ENCODE measurements at places on chromosomes 11 and 22.

- no peak for DNase-seq
Measured at GRCh38 chr11:125090816-125091215, 20.6 kb downstream of the TMEM218 start.

- DNase-seq, result no peak
Measured at GRCh38 chr11:107744736-107745135, 32.9 kb upstream of the SLN start.

GRCh38 chr11:10893714-10894151, 35.9 kb upstream of the ZBED5 start:
- DNase-seq, result no peak

DNA sequence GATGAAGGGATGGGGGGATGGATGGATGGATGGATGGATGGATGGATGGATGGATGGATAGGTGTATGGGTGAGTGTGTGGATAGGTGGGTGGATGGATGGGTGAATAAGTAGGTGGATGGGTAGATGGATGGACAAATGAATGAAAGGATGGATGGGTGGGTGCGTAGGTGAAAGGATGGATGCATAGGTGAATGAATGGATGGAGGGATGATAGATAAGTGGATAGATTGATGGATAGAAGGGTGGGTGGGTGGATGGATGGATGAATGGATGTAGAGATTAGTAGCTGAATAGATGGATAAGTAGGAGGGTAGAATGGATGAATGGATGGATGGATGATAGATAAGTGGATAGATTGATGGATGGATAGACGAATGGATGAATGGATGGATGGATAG, 152.7 kb downstream of the MN1 start:
- DNase-seq, result no peak

GRCh38 chr22:32444068-32444467, 20.2 kb downstream of the BPIFC start:
- no peak for DNase-seq

DNA sequence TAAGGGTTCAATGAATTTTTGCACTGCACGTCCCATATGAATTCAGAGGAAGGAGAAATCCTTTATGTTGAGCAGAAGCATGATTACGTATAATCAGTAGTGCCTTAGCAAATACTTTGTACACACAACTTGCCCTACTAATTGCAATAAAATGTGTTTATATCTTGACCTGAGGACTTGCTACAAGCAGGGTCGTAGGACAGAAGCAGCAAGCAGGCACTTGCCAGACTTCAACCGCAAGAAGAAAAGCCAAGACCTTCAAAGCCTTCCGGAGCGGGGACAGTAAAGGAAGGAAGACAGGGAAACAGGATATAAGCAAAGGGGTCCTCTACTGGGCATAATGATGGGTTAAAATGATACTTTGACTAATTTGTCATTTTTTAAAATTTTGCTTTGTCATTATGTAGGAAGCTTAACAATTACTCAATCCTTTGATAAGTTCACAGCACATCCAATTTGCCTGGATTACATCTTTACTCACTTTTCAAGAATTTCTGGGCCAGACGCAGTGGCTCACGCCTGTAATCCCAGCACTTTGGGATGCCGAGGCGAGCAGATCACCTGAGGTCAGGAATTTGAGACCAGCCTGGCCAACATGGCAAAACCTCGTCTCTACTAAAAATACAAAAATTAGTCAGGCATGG, 23.2 kb upstream of the UBASH3B start:
- DNase-seq, result no peak

DNA sequence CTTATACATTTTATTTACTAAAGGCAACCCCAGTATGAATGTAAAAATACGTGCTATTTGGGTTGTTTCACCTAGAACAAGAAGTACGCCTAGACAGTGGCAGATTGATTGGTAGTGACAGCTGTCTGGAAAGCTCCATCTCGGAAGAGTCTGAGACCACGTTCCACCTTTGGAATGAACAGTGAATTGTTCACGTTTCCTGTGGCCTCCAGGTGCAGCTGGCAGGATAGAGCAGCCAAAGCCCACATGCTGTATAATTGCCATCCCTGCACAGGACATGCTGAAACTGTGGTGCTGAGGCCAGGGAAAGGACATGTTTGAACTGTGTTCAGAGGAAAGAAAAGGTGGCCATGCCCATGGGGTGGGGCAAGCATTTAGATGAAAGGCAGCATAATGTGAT, 218.7 kb upstream of the MTNR1B start:
- DNase-seq, result no peak

DNA sequence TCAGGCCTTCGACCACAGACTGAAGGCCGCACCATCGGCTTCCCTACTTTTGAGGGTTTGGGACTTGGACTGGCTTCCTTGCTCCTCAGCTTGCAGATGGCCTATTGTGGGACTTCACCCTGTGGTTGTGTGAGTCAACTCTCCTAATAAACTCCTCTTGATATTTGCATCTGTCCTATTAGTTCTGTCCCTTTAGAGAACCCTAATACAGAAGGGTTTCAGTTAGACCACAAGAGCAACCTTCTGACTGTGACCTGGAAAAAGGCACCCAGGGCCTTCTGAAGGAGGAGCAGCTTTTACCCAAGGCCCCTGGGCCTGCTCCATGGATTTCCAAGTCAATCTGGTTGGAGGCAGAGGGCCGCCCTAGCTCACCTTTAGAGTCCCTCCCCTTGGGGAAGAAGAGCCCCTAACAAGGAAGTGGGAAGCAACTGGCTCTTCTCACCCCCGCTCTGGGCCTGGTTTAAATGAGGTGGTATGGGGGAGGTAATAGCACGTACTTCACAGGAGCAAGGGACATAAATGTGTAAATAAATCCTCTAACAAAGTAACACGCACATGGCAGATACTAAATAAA, 11.2 kb upstream of the CHST1 start:
- DNase-seq, result no peak

DNA sequence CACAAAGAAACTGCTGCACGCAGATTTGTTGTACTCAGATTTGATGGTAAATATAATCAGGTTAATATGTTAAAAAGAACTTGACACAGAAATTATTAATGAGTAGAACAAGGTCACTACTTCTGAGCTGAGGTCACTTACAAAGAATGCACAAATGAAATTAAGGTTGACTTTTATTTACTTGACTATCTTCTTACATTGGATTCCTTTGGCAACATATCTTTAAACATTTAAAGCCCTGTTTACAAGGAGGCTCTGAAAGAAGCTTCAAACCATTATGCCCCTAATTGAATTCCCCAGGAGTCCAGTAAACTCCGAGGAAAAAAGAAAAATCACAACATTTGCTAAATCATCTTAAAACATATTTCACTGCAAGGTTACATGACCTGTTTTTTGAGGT, 245.5 kb downstream of the SOX6 start:
- no peak for DNase-seq

DNA sequence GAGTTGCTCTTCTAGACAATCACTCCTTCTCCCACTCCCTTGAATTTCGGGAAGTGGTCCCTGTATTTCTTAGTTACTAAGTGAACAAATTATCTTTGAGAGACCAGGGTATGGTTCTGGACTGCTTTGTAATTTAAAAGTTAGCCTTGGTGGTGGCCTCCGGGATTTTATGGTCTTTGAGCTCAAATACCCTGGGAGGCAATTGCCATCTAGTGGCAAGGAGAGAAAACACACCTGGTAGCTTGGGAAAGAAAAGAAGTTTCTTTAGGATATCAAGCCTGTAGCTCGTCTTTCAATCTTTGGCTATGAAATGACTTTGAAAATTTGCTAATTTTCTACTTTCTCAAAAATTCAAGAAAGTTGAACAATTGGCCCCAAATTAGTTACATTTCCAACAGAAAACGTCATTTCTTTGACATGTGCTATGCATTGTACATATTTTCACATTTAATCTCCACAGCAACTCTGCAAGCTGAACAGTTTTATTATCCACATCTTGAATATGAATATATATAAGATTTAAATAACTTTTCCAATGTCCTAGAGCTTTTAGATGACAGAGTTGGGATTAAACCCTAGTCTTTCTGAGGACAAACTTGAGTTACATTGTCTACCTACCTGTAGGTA, 39.1 kb downstream of the MMP27 start:
- DNase-seq, result no peak

DNA sequence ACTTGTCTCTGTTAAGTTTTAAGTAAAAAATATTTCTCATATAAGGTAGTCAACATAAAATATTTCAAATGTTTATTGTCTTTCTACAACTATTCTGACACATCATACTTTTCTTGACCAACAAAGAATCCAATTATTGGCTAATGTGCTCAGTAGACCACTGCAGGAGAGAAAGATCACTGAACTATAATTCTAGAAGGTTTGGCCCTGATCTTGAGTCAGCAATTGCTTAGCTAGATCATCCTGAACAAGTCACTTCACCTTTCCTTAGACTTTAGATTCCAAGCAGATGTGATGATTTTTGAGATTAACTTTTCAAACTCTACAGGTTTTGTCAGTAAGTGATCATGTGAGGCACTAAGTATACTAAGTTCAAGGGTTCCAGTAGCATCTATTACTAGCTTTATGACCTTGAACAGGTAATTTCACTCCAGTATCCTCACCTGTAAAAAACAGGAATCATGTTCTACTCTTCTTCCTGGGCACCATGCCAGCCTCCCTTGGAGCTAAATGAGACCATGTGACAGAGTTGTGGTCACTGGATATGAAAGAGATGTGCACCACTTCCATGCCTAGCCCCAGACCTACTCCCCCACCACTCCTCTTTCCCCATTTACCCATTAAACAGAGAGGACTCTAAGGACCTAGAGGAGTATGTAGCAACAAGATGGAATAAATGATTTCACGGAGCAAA, 17.3 kb downstream of the PGM2L1 start:
- no peak for DNase-seq

DNA sequence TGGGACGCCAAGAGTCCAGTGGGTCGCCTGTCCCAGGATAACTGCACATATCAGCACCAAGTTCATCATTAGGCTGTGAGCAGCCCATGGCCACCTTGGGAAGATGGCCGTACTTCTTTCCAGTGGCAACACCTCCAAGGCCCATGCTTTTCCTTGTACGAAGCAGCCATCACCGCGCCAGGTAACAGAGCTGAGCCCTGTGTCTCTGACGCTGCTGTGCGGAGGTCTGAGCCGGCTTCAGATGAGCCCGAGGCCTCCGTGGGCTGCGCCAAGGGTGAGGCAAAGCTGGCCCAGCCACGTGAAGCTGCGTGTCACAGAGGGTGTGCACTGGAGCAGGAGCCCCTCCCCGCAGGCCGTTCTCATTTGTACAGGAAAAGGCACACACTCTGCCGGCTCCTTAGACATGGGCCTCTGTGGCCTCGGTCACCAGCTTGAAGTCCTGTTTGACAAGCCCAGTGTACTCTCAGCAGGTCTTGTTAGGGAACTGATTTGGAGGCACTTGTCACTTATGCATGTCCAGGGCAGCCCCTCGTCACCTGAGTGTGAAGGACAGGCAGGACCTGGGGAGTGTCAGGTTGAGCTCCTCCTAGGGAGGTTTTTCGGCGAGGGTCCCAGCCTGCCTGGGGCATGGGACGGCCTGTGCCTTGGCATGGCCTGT, 401.5 kb downstream of the TBC1D22A start:
- DNase-seq, result no peak

DNA sequence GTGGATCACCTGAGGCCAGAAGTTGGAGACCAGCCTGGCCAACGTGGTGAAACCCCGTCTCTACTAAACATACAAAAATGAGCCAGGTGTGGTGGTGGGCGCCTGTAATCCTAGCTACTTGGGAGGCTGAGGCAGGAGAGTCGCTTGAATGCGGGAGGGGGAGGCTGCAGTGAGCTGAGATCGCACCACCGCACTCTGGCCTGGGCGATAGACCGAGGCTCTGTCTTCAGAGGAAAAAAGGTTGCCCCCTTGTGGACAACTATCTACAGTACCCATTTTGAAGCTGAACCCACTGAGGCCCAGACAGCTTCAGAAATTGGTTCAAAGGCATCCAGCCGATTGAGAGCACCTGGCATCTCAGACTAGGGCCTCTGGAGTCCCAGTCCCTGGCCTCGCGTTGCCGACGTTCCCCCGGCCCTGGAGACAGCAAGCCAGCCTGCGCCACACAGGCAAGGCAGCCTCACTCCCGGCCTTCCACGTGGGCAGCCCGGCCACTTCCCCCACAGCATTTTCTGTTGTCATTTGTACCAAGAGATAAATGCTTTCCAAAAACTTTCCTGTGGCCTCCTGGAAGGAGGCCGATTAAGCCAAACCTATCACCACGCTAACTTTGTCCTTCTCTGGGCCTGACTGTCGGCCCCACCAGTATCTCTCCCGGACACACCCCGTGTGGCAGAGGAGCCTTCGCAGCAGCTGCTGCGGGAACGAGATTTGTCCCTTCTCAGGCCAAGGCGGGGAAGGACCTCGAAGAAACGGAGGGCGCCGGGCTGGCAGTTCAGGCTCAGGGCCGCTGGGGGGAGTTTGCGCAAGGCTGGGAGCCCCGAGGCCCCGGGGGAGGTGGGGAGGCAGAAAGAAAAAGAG, 82.8 kb downstream of the FLI1 start:
- DNase-seq, result peak; percentile 8

All from stimulated activated CD4-positive, alpha-beta T cell treated with anti-CD3 and anti-CD28 coated beads, Interleukin-12 subunit alpha, Interleukin-12 subunit beta, amount 100 ng/mL, for 48 hours (primary cell).